ENCODE measurements at places on chromosomes 11 and 22.

- DNase-seq, result no peak
Measured at GRCh38 chr11:11420191-11420898, 67.3 kb upstream of the CSNK2A3 start.

GRCh38 chr11:69956669-69957190, 121.4 kb upstream of the ANO1 start:
- no peak for DNase-seq

DNA sequence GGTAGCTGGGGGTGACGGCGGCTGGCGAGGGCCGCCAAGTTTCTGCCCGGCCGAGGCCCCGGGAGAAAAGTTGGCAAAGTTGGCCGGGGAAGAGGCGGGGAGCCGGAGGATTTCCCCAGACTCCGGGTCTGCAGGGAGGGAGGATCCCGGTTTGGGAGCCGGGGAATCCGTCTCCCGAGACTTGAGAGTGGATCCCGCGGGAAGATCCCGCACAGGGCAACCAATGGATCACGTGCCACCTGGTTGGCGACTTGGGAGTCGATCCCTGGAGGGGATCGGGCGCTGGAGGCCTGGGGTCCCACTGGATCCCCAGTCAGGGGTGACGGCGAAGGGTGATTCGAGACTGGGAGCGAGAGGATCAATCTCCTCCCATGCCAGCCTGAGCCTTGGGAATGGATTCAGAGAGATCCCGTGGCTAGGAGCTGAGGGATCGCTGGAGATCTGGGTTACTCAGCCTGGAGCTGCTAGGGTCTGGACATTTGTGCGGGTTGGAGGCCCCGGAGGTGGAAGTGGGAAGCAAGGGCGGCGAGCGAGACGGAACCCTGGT, 394 bp downstream of the KIAA1671 start:
- DNase-seq, result no peak

DNA sequence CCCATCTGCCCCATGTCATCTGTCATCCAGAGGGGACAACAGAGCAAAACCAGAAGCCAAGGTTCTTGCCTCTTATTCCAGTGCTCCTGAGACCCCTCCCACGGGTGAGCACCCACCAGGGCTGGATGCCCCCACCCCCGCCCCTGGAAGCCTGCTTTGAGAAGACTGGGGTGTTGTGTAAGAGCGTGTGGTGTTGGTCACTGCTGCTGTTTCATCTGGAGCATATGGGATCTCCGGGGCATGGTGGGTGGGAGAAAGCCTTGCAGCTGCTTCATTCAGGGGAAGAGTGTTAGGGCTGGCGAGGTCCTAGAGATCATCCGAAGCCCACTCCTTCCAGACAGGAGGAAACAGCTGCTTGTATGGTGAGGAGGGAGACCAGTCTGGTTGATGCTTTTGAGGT, 54.1 kb downstream of the CHRDL2 start:
- DNase-seq, result no peak

DNA sequence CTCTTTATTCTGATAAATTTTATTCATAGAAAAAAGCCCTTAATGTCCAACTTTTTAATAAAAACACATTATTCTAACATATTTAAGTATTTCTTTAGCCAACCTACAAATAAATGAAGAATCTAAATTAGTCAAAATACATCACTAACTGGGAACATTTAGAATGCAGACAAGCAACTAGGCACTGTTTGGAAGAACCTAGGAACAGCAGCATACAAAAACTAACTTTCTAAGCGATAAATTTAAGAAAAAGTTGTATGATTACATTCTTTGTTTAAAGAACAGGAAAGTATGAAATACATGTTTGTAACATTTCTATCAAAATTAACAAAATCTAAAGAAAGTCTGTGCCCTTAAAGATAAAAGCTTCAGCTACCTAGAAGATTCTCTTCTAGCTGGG, 35.3 kb downstream of the PI4KA start:
- no peak for DNase-seq

- no peak for DNase-seq
Measured at GRCh38 chr11:11864332-11864731, 22.6 kb downstream of the USP47 start.

DNA sequence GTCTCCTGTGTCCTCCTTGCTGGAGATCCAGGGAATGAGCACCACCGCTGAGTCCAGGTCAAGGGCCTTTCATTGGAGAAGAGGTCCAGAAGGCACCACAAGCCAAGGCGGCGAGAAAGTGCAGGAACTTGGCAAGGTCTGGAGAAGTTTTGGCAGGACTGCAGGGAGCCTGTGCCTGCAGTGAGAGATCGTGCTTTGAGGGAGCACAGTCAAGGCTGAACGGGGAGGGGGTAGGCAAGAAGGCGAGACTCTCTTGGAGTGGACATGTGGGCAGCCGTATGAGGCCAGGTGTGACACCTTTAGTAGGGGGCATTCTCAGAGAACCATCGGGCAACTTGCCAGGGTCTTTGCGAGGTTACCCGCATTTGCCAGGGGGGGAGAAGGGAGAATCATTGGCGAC, 30.5 kb downstream of the LRRC10B start:
- no peak for DNase-seq

GRCh38 chr22:35457729-35458546, 58.0 kb downstream of the MCM5 start:
- DNase-seq, result no peak

- no peak for DNase-seq
Measured at GRCh38 chr11:56783448-56784041, 35.0 kb upstream of the OR9G4 start.

DNA sequence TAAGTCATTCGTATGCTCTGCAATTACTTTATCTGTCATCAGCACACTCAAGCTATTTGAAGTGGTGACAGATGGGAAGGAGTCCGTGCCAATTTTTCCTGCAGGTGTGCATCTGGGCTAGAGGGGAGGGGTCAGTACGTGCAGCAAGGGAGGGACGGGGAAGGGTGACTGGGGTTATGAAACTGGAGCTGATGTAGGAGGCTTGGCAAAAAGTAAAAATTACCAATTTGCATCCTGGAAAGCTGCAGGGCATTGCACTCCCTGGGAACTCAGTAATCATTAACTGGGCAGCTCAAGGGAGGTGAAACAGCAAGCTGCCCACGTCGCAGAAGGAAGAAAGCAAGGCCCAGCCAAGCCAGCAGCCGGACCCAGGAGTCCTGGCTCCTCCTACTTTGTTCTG, 87.1 kb upstream of the TMEM45B start:
- DNase-seq, result no peak

DNA sequence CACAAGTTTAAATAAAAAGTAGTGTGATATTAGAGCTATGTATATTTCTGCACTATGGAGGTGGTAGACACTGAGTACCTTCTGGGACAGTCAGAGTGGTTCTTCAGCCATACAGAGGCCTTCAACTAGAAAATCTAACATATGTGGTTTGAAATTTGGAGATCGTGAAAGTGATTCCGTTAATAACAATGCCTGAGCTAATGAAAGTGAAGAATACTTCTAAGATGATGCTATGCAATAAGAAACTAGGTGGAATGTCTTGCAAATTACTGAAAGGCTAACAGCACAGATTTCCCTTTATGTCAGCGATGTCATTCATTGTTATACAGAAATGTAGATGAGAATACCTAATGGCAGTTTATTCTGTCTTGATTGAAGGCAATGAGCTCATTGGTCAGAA, 1984.7 kb upstream of the RAG2 start:
- DNase-seq, result no peak

- no peak for DNase-seq
Measured at GRCh38 chr11:76684516-76684915, 14.0 kb upstream of the LRRC32 start.

DNA sequence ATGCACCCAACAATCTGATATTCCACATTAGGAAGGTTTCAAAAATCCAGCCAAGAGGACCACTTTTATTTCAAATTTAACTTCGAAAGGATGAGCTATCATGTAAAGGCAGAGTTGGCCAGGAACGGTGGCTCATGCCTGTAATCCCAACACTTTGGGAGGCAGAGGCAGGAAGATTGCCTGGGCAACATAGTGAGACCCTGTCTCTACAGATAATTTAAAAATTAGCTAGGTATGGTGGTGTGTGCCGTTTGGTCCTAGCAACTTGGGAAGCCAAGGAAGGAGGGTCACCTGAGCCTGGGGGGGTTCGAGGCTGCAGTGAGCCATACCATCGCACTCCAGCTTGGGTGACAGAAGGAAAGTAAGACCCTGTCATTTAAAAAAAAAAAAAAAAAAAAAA, 96.7 kb downstream of the CADM1 start:
- DNase-seq, result no peak

GRCh38 chr22:29824677-29825076, 13.4 kb downstream of the ASCC2 start:
- DNase-seq, result no peak

- no peak for DNase-seq
Measured at GRCh38 chr11:126034039-126034932, 28.4 kb downstream of the CDON start.

DNA sequence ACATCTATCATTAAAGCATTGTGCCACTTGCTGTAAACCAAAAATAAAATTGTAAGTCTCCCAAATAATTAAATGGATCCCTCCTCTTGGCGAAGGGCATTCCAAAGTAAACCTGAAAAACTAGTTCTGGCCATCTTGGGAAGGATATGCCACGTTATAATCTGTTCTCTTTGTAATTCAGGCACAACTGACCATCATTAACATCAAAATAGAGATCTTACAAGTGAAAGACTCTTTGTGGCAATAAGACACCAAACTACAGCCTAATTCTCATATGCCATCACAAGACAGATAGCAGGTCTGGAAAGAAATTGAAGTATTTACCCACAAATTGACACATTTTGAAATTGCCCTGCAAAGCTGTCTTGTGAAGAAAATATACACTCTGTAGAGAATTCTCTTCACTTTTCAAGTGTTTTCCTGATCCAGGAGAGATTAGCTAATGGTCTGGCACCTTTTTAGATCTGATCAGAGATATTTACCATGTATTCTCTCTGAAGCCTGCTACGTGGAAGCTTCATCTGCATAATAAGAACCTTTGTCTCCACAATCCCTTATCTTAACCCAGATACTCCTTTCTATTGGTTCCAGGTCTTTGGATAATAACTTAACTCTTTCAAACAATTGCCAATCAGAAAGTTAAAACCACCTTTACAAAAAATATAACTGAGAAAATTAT, 630.4 kb upstream of the CCDC179 start:
- DNase-seq, result no peak

- peak; percentile 20 for DNase-seq
Measured at GRCh38 chr11:83002053-83002452, 69.6 kb downstream of the RAB30 start.

GRCh38 chr11:133136376-133136775, 395.9 kb downstream of the OPCML start:
- no peak for DNase-seq

DNA sequence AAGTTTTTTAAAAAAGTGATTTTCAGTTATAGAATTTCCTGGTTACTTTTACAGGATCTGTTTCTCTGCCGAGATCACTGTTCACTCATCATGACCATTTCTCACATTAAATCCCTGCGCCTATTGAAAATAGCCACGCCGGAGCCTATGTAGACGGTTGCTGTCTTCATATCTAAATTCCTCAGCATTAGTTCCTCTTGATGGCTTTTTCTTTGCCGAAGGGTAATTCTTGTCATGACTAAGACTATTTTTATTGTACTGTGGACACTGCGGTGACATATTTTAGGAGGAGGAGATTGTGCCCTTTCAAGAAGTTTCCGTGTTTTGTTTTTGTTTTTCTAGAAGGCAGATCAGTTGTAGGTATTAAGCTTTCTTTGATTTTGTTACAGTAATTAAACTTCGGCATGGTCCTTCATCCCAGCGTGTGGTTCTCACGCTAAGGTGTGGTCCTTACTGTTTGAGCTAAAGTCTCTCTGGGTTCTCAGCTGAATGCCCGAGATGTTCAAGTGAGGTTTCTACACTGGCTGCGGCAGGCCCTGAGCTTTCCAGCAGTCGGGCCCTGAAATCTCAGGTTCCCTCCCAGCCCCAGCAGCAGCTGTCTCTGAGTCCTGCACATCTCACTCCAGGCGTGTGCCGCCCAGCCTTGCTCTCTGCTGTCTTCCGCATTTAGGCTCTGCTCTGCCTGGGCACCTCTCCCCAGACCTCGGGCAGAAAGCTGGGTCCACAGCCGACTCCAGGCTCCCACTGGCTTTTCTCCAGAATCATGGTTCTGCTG, 1110.5 kb downstream of the TBC1D22A start:
- no peak for DNase-seq

DNA sequence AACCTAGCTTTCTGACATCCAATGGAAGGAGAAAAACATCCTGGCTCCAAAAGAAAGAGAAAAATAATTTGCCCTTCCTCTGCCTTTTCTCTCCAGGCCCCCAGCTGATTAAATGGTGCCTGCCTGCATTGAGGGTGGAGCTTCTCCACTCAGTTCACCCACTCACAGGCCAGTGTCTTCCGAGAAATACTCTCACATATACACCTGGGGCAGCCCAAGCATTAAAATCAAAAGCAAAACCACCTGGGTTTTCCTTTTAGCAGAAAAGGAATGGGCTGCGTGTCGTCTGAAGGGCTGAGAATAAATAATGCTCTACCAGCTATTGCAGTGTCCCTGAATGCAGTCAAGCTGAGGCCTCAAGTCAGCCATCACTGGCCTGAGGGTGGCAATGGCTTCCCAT, 1143.8 kb upstream of the TENM4 start:
- DNase-seq, result no peak

- no peak for DNase-seq
Measured at GRCh38 chr11:99200720-99201119, 180.0 kb downstream of the CNTN5 start.

DNA sequence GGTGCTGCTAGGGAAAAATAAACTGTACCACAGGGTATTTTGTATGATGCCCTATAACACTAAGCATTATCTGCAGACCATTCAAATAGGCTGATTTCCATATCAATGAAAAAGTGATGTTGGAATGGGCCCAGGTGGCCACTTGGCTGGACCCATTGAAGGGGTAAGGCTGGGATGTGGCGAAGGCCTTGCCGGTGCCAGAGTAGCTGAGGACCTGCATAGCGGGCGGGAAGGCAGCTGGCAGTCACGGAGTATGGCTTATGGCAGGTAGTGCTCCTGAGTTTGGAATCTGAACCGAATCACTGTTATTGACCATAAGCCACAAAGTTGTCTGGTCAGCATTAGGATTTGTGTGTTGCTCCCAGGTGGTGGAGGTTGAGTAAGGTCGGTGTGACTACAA, 131.0 kb downstream of the MICAL2 start:
- DNase-seq, result no peak

GRCh38 chr11:55357560-55358184, 10.1 kb upstream of the OR4A15 start:
- no peak for DNase-seq
